ENCODE measurements at places on chromosomes 11 and 22. TPM values are rescaled to one million over a fixed set of nuclear protein-coding genes. Genes with fewer than 3 reads are reported as not detected.

DNA sequence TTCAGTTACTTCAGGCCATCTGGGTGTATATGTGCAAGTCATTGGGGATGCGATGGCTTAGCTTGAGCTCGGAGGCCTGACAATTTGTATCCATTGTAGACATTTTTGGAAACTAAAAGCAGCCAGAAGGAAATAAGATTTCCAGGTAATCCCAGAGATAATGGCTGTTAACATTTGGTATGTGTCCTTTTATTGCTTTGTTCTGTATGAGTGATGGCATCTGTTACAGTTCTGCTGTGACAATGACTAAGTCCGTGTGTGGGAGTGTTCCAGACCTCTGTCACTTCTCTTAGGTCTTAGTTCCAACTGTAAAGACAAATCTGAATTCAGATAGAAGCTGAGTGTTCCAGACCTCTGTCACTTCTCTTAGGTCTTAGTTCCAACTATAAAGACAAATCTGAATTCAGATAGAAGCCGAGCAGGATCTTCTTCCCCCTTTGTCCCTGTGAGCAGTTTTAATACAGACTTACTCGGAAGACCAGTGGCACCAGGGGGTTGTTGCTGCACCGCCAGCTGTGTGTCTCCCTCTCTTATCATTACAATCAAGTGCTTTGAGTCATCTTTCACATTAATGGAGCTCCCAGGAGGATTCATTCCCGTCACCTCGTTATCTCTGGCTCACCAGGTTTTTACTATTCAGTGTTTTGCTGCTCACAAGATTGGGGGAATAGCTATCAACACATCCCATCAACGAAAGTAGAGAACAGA lies 190.9 kb upstream of the SORL1-AS1 start:
- DNase-seq: no peak

GRCh38 chr11:83865636-83866461 lies 579.7 kb upstream of the CCDC90B start:
- no peak for DNase-seq

DNA sequence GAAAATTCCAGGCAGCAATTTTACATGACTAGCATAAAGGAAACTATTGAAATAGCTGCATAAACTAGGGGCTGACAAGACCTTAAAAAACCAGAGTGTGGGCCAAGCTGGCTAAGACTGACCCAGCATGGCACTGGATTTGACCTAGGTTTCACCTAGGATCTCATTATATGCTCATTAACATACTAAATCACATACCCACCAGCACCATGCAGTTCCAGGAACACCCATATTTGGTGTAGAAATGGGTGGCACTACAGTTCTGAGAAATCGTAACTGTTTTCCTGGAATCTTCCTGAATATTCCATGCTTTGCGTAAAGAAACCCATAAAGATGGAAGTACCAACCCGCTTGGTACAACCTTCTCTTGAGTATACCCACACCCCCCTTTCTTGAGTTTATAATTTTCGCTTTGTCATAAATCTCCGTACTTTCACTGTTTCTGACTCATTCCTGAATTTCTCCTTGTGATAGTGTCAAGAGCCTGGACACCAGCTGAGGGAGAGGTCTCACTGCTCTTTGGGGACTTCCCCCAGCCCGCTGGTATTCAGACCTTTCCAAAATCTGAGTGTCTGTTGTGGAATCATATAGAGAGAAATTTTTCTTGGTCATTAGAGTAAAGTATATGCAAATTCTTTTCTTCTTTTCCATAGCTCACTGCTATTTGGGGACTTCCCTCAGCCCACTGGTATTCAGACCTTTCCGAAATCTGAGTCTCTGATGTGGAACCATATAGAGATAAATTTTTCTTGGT lies 55.1 kb downstream of the MTMR3 start:
- DNase-seq: no peak

- DNase-seq: peak; percentile 51
Measured at GRCh38 chr11:10807493-10808234, 1.1 kb downstream of the EIF4G2 start.

GRCh38 chr11:102240502-102240901 lies 76.8 kb upstream of the BIRC3 start:
- DNase-seq: peak; percentile 72

The TPBGL gene
- not detected for total RNA-seq

The KDM4D gene
- 1.9 TPM for total RNA-seq

The RCOR2 gene
- total RNA-seq: 0.23 TPM
